Kidney epithelial cell (primary cell): ENCODE measurements at places on chromosomes 4 and X.

- DNase-seq = no peak
Measured at GRCh38 chrX:153861733-153862310, 24.2 kb downstream of the L1CAM start.

- DNase-seq = peak; percentile 56
Measured at GRCh38 chr4:74874753-74875367, 58.1 kb upstream of the PARM1 start.

DNA sequence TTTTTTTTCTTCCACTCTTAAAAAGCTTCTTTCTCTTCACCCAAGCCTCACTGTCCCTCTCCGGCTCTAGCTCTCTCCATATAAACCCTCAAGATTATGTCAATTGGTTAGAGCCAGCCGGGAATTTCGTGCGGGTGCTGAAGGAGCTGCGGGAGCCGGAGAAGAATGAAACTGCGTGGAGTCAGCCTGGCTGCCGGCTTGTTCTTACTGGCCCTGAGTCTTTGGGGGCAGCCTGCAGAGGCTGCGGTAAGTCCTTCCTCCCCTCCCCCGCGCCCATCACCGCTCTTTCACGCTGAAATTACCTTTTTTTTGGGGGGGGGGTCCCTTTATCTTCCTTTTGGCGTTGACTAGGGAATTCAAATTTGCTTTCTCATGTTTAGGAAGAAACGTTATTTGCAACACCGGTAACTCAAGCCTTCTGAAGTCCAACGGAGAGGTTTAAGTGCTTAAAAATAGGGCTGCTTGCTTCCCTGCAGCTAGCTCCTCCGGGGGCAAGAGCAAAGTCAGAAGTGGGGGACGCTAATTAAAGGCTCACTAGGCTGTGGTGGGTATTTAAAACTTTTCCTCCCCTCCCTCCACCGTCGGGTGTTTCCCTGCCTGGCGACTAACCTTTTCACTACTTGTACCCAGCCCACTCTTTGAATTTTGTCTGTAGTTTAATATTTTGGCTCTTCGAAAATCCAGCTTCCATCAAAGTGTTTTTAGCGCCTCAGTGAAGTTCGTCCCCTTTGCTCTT is 491 bp downstream of the COL4A5 start:
- no peak for DNase-seq

DNA sequence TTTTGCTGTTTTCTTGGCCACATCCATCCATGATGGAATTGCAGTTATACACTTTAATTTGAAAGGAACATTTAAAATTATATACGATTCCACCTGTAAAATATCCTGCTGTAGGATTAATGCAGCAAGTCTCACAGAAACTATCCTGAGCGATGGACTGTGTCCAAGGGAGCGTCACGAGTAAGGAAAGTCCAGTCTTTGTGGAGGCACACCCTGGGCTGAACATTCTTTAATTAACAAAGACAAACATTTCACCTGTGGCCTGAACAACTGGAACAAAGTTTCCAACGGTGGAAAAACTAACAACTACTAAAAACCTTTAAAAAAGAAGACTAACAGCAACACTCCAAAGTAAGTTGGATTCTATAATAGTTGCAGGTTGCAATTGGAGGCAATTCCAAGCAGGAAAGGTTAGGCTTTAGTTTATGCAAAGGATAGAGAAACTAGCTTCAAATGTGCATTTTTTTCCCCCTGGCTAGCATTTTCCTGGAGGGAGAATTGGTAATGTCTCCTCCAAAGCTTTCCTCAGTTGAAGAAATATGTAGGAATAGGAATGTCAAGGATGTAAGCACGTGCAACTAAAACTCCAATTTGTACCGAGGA is 11.0 kb downstream of the EREG start:
- no peak for DNase-seq

GRCh38 chr4:177251237-177251636 is 58.4 kb upstream of the NEIL3 start:
- DNase-seq = no peak

GRCh38 chr4:158560284-158560683 is 38.6 kb downstream of the RXFP1 start:
- no peak for DNase-seq

DNA sequence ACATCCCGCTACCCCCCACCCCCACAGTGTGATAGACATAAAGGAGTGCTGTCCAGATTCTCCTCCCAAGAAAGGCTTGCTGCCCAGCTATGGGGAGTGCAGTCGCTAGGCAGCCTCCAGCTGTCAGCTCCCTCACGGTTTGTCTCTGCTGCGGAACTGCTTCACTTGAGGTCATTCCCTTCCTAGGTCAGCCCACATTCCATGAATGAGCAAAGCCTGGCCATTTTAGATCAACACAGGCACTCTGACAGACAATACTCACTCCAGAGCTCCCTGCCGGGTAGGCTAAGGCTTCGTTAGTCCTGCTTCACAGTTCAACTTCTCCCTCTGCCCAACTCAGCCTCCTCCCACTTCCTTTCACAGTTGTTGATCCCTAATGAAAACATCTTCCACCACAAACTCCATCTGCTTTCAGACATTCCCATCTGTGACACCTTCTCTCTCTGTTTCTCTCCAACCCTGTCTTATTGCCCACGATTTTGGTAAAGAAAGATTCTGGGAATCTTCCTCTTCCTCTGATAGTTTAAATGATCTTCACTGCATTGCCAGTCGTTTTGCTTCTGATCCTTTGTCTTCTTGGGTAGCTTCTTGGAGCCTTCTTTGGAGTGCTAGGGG is 318.9 kb upstream of the F9 start:
- DNase-seq = no peak
